ENCODE measurements at places on chromosomes 7 and 10.

GRCh38 chr10:100534726-100535125, 1.0 kb upstream of the HIF1AN start:
- H3K4me3 ChIP-seq, result no peak overlapping the region
- peaks cover 43% of the 10 kb centered on the region for H3K4me1 ChIP-seq
- peaks cover 24% of the 10 kb centered on the region for H3K36me3 ChIP-seq
- H3K27me3 ChIP-seq, result no peaks in the 10 kb centered on the region

DNA sequence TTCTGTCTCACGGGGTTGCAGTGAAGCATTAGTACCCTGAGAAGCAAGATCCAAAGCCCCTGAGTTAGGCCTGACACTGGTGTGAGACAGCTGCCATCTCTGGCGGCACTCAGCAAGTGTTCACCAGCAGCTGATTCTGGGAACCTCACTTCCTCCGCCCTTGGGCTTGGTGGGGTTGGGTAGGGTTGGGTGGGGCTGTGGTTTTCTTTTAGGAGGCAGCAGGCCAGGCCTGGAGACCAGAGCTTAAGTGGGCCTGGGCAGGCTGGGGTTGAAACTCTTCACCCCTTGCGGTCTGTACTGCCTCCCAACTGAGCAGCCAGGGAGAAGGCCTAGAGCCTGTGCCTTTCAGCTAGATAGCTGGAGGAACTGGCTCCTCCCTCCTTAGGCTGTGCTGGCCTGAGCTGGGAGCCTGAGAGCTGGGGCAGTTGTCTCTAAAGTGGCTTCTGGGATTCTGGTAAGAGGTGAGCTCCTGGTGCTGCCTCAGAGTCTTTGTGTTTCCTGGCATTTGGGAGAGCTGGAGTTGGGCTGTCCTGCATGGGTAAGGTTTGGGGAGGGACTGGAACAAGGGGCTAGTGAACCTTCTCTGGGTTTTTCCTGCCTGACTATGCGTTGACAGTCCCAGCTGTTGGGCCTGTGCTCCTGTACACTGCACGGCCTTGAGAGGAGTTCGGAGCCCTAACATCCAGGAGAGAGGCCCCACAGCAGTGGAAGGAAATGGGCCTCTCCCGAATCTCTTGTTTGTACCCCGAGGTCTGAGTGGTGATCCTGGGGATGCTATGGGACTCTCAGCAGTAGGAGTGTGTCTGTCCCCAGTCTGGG, 5.1 kb downstream of the TSPAN14 start:
- no peaks in the 10 kb centered on the region for H3K27me3 ChIP-seq
- H3K36me3 ChIP-seq, result peaks cover 16% of the 10 kb centered on the region
- peak overlapping the region; percentile 81 for H3K27ac ChIP-seq
- H3K4me1 ChIP-seq, result peaks cover 91% of the 10 kb centered on the region
- DNase-seq, result peak; percentile 90
- H3K4me3 ChIP-seq, result peak overlapping the region; percentile 87

DNA sequence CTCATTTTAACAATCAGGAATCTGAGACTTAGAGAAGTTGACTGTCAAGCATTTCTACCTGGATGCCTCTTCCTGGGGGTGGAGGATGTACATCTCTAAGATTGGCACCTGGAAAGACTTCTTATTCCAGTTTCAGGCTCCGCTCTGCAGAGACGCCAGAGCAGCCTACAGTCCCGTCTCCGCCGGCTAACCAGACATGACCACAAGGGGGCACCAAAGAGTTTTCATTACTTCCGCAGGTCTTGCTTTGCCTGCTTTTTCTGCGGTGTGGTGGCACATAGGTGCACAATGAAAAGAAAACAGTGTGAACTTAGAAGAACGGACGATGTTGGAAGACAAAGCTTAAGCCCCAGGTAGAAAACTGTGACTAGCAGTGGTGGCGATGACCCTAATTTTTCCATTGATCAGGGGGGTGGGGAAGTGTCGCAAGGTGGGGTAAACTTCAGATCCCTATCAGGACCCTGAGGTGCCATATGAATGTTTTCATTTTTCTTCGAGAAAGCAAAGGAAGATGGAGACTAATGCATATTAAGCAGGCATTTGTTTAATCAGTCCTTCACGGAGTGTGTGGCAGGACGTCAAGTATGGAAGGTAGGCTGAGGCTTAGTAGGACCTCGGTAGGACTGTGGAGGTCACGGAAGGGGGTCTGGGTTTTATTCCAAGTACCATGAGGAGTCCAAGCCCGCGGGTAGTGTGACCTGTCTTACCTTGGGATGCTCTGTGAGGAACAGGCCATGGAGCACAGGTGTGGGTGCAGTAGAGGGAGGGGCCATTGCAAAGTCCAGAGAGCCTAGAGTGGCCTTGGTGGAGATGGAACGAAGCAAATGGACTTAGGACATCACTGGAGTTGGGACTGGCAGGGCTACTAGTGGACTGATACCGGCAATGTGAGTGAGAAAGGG, 60.1 kb upstream of the SORCS3 start:
- H3K27ac ChIP-seq, result no peak overlapping the region
- no peaks in the 10 kb centered on the region for H3K36me3 ChIP-seq
- H3K4me1 ChIP-seq, result no peaks in the 10 kb centered on the region
- no peak overlapping the region for H3K4me3 ChIP-seq
- peak; percentile 63 for DNase-seq

DNA sequence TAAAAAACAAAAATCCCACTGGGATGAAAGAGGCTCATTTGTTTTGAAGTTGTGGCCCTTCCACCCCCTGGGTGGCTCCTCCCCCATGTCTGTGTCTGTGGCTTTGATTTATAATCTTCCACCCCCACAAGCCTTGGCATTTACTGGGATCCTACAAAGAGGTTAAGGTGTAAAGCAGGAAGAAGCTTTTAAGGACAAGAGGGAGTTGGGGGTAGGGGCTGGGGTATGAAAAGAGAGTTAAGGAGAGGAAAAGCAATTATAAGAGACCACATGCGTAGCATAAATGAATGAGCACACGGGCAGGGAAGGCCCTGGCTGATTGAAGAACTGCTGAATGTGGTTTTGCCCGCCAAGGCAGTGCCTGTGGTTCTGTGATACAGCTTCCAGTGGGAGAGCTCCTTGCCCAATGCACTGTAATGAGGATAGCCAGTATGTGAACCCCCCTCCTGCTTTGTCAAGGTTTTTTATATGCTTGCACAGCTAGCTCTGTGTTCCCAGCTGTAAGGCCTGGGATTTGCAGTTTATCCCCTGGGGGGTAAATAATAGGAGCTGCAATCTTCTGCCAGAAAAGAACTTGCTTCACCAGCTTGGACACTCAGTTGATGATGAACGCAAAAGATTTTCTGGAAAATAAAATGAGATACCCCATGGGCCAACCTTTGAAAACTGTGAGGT, 34.7 kb upstream of the KMT2E start:
- no peaks in the 10 kb centered on the region for H3K36me3 ChIP-seq
- no peak for DNase-seq
- H3K27ac ChIP-seq, result peak overlapping the region; percentile 79
- H3K27me3 ChIP-seq, result no peaks in the 10 kb centered on the region
- peaks cover 72% of the 10 kb centered on the region for H3K4me1 ChIP-seq

- H3K27me3 ChIP-seq, result no peaks in the 10 kb centered on the region
- H3K27ac ChIP-seq, result no peak overlapping the region
- no peak overlapping the region for H3K4me3 ChIP-seq
These were observed 127.9 kb downstream of the FAM53B start for GRCh38 chr10:124616040-124616835.

GRCh38 chr10:73922007-73922863, 11.3 kb downstream of the PLAU start:
- peaks cover 14% of the 10 kb centered on the region for H3K4me1 ChIP-seq
- no peak overlapping the region for H3K27ac ChIP-seq
- no peak for DNase-seq
- no peak overlapping the region for H3K4me3 ChIP-seq
- no peaks in the 10 kb centered on the region for H3K27me3 ChIP-seq

DNA sequence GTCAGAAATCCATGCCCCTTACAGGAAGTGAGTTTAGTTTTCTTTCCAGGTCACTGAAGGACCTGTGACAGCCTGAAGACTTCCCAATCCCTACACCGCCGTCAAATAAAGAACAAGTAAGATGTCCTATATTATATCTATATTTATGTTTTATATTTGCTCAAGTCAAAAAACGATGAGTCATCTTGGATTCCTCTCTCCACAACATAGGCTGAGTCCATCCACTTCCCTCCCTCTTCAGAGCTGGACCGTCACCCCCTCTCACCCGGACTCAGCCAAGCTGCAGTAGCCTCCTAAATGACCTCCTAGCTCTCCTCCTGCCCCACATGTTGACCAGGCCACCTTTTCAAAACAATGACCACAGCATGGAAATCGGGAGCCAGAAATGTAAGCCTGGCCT, 53.5 kb downstream of the GLI3 start:
- H3K27ac ChIP-seq, result no peak overlapping the region
- H3K4me3 ChIP-seq, result no peak overlapping the region
- H3K36me3 ChIP-seq, result no peaks in the 10 kb centered on the region
- no peaks in the 10 kb centered on the region for H3K27me3 ChIP-seq

DNA sequence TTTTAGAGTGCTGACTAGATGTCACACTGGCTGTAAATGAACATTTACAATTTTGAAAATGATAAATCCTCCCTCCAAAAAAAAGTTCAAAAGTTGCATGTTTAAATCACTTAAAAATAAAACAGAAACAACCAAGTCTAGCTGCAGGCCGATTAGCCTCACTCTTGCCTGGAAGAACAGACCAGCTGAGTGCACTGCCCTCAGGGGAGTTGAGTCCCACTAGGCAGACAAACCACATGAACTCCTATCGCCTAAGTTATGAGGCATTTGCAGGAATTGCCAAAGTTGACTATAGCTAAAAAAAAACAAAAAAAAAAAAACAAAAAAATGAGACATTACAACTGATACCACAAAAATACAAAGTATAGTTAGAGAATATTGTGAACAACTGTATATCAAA, 510.0 kb downstream of the ANKRD7 start:
- DNase-seq, result no peak
- H3K4me3 ChIP-seq, result no peak overlapping the region
- no peak overlapping the region for H3K27ac ChIP-seq
- no peaks in the 10 kb centered on the region for H3K36me3 ChIP-seq
- no peaks in the 10 kb centered on the region for H3K27me3 ChIP-seq

DNA sequence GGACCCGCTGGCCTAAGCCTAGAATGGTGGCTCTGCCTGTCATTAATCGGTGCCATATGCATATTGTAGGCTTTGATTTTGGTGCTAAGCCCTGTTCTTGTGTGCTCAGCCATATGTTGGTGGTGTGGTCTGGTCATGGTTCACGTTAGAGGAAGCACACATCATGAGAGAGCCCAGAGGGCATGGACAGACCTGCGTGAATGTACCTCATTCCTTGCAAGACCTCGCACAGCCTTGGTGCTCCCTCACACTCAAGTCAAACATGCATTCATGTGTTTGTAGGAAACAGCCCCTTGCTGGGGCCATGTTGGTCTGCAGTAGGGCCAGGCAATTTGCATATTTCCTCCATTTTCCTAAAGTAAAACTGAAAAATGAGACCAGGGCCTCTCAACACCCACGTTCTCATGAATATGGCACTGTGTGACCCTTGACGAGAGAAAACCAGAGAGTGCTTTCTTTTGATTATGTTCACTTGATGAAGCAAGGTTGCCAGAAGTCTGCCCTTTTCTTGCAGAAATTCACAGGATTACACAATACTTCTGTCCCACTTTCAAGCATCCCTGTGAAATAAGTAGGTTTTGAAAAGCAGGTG, 268.7 kb downstream of the CELF2 start:
- no peaks in the 10 kb centered on the region for H3K27me3 ChIP-seq
- no peak overlapping the region for H3K27ac ChIP-seq
- H3K36me3 ChIP-seq, result peaks cover 73% of the 10 kb centered on the region
- DNase-seq, result no peak

- no peaks in the 10 kb centered on the region for H3K36me3 ChIP-seq
- H3K4me1 ChIP-seq, result peaks cover 22% of the 10 kb centered on the region
- H3K27ac ChIP-seq, result peak overlapping the region; percentile 68
- no peaks in the 10 kb centered on the region for H3K27me3 ChIP-seq
- DNase-seq, result no peak
- H3K4me3 ChIP-seq, result peak overlapping the region; percentile 14
These were observed 58.2 kb upstream of the DNAAF5 start for GRCh38 chr7:668139-668931.

GRCh38 chr10:75406462-75407223, 5.1 kb upstream of the ZNF503 start:
- peaks cover 16% of the 10 kb centered on the region for H3K4me1 ChIP-seq
- peak overlapping the region; percentile 97 for H3K27ac ChIP-seq
- H3K27me3 ChIP-seq, result peaks cover 10% of the 10 kb centered on the region
- DNase-seq, result no peak
- H3K4me3 ChIP-seq, result peak overlapping the region; percentile 93

GRCh38 chr10:817371-817770, 114.1 kb downstream of the LARP4B start:
- no peak for DNase-seq
- H3K27ac ChIP-seq, result peak overlapping the region; percentile 37
- no peak overlapping the region for H3K4me3 ChIP-seq
- H3K27me3 ChIP-seq, result no peaks in the 10 kb centered on the region
- H3K36me3 ChIP-seq, result peaks cover 100% of the 10 kb centered on the region

Data from lower lobe of right lung (tissue), 2 donors.